ENCODE measurements at places on chromosomes 11 and 22. TPM values are rescaled to one million over a fixed set of nuclear protein-coding genes. Genes with fewer than 3 reads are reported as not detected.

The FGF19 gene
- 18.6 TPM for total RNA-seq

DNA sequence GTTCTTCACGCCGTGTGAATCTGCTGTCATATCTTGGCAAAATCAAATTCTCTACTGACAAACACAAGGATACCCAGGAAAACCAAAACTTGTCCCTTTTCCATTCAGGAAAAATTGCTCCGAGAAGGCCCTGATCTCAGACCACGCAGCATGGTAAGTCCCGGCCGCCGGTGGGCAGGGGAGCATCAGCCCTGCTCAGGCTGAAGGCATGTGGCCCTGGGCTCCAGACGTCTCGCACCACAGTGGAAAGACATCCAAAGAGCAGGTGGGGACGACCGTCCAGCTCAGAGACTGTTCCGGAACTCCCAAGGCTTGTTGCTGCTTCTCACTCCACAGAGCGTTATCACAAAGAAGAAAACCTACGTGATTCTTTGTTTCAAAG is 29.8 kb downstream of the TOLLIP start:
- DNase-seq = no peak

GRCh38 chr11:118806400-118806799 is 15.4 kb upstream of the DDX6 start:
- DNase-seq = no peak

DNA sequence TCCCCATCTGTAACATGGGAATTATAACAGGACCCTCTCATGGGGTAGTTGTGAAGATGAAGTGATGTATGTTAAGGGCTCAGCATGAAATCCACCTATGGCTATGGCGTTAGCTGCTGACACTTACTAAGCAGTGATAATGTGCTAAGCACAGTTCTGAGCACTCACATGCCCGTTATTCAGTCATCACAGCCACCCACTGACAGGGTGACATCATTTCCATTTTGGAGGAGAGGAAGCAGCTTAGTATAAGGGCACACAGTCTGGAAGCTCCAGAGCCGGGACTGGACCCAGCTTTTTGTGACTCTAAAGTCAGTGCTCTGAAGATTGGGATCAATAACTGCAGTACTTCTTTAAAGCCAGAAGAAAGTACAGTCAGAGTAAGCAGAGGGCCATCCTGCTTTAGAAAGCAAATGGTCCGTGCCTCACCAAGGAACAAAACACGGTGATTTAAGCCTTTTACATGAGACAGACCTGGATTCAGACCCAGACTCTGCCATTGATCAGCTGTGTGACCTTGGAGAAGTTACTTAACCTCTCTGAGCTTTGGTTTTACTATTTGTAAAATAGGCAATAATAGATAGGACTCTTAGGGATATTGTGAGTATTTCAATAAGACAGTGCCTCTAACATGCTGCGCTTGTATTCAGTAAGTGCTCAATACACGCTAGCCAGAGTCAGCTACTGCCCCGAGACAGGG is 61.5 kb downstream of the SGSM1 start:
- no peak for DNase-seq

- no peak for DNase-seq
Observed at GRCh38 chr11:27563201-27563600, 56.6 kb upstream of the LIN7C start.

- DNase-seq = no peak
Observed at GRCh38 chr22:38193580-38193979, 8.2 kb upstream of the MAFF start.

GRCh38 chr11:119011476-119012053 is 6.6 kb downstream of the RPS25 start:
- no peak for DNase-seq

DNA sequence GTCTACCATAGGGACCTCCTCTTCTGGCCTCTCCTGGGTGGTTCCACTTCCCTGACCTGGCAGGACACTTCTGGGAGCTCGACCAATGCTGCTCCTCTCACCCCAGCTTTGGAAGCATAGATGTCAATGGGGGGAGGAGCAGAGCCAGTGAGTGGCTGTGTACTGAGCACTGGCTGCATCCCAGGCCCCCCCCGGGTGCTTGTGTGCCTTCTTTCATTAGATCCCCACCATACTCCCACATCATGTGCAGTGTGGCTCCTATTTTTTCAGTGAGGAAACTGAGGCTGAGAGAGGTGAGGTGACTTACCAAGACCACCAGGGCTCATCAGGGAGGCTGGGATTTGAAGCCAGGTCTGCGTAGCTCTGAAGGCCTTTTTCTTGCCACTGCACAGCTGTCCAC is 44.3 kb downstream of the LRRC32 start:
- no peak for DNase-seq

The SYNGR1 gene
- total RNA-seq = 35.3 TPM

DNA sequence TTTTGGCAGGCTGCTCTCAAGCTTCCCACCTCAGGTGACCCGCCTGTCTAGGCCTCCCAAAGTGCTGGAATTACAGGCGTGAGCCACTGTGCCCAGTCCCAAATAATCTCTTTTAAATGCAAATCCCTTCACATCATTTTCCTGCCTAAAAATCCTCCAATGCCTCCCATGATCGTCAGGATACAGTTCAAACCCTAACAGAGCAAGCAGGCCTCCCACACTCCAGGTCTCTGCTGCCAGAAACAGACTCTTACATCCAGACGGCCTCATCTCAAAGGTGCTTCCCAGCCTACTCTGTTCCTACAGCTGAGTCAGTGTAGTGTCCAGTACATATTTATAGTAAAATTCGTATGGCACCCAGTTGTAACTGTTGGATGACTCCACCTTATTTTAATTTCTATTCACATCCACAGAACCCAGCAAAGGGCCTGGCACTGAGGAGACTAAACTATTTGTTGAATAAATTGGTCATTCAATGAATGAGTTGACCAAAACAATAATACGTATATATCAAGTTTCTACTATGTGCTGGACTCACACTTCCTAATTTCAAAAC is 8.2 kb downstream of the SIRT3 start:
- no peak for DNase-seq

The BARX2 gene
- not detected for total RNA-seq

The NPTXR gene
- total RNA-seq = 10.4 TPM

GRCh38 chr11:126991596-126991995 is 9.0 kb downstream of the KIRREL3 start:
- no peak for DNase-seq

GRCh38 chr11:119902656-119903231 is 173.7 kb upstream of the NECTIN1 start:
- DNase-seq = no peak

DNA sequence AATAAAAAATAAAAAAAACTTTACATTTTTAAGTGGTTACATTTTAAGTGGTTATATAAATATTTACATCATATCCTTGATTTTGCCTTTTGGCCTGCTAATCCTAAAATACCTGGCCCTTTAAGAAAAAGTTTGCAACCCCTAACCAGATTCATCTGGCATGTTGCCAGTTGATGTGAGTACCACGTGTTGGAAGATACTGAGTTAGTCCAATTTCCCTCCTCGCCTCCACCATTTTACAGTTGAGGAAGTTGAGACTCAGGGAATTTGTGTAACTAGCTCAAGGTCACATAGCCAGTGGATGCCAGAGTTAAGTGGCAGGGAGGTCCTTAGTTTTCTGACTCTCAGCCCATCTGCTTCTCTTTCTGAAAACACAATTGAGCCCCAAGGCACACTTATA is 5.1 kb downstream of the ELF5 start:
- no peak for DNase-seq

The CECR2 gene
- total RNA-seq = 110 TPM

DNA sequence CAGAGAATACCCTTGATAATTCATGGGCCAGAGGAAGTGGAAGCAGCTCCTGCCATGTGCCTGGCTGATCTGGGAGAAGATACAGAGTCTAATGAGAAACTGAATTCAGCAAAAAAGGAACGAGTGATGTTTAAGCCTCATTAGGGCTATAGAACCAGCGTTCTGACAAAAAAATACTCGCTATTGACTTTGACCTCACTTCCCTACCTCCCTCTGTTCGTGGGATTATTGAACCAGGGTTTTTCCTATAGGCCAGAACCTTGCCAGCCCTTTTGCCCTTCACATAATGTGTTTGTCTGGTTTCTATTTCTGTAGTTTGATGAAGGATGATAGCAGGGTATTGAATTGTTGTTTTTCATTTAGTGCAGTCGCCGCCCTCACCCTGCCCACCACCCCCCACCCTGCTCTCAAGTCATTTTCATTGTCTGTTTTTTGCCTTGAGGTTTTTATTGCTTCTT is 7.6 kb upstream of the RBFOX2 start:
- DNase-seq = no peak

GRCh38 chr11:18088966-18089365 is 16.9 kb downstream of the SAAL1 start:
- no peak for DNase-seq

- no peak for DNase-seq
Observed at GRCh38 chr22:48950151-48950915, 877.3 kb downstream of the BRD1 start.

DNA sequence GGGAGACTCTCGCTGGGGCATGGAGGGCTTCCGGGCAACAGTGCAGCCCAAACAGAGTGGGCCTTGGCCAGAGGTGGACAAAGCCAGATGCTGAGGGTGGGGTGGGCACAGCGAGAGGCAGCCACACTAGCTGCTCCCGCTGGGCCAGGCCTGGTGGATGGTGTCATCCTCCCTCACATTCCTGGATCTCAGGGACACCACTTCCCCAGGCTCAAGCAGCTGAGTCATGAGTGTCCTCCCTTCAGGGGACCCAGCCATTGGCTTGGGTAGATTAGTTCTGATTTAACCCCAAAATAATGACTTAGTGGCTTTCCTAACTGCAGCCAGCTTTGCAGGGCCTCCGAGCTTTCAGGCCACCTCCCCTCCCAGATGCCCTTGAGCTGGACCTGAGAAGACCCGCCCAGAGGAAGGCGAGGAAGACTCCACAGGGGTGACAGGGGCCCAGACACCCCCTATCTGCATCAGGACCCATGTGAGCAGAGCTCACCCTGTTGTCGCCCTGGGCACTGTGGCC is 25.9 kb upstream of the WNT7B start:
- no peak for DNase-seq

DNA sequence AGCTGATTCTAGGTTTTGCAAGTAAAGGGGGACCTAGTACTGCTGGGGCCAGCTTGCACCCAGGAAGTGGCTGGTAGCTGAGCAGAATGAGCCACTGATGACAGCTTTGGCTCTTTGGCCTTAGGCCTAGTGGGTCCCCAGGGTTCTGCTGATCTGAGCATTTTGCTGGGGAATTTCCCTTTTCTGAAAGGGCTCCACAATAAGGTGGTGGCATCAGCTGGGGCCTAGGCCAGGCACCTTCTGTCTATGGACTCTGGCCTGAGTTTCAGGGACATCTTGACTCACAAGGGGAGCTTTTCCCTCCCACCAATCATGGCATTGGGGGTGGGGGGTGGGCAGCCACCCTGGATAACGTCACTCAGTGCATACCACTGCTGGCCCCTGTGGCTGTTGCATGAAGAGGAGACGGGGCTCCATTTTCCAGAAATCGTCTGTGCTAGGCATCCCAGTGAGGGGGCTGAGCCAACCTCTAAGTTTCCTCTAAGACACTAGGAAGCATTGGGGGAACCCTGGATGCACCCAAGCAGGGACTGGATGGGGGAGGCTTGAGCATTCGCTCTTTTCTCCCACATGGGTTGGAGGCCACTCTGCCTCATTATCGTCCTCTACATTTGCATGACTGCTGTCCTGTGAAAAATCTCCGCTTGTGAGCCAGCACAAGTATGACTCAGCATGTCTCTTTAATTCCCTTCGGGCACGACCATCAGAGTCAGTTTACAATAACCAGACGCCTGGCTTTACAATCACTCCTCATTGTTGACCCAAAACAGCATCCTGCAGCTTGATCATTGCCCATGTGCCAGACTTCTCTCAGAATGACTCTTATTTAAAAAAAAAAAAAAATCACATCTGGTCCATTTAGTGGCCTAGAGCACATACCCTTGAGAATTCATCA is 145.0 kb upstream of the THY1 start:
- no peak for DNase-seq

GRCh38 chr11:10317776-10318526 is 13.1 kb downstream of the ADM start:
- DNase-seq = no peak

DNA sequence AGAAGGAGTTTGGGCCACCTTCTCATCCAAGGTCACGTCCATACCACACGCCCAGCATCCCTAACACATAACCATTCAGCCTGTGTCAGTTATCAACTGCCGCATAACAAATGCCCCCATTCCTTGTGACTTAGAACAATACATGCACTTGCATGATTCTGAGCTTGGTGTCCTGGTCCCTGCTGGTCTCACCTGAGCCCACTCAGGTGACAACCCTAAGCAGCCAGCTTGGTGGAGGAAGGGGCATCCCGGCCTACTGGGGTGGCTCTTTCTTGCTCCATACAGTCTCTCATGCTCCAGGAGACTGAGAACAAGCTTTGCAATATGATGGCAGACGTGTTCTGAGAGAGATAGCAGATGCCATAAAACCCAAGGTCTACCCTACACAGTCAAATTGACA is 1276.9 kb downstream of the TBC1D22A start:
- no peak for DNase-seq

DNA sequence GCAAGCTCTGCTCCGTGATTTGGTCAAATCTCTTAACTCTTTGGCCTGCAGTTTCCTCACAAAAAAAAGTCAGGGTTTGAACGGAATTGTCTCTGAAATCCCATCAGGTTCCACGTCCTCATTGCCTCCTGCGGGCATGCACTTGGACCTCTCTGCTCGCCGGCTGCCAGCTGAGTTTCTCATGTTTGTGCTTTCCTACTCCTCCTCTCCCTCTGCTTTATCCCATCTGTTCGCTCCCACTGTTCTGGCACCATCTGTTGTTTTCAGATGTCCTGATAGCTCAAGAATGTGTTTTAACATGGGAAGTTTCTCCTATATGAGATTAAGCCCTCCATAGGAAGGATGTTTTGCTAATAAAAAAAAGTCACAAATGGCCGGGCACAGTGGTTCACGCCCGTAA is 49.4 kb upstream of the ARHGAP42 start:
- no peak for DNase-seq

The SNX32 gene
- 2.9 TPM for total RNA-seq

DNA sequence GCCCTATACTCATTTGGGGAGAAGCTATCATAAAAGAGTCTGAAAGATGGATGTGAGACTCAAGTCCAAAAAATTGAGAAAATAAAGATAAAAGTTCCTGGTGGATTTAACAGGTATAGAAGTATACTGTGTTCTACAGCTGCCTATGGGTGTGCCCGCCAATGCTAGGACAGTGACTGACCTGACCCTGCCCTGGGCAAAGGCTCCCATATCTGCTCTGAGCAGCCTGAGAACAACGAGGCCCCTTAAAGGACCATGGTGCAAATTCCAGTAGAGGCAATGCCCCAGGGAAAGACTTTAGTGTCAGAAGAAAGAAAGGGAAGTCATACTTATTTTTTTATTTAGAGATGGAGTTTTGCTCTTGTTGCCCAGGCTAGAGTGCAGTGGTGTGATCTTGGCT is 181.8 kb downstream of the NAV2 start:
- no peak for DNase-seq

Measured in WTC11 (cell line).